ELR (cell line): ENCODE measurements at places on chromosomes 3 and 15.

GRCh38 chr3:177601152-177601551 is 403.9 kb upstream of the TBL1XR1 start:
- DNase-seq = no peak

DNA sequence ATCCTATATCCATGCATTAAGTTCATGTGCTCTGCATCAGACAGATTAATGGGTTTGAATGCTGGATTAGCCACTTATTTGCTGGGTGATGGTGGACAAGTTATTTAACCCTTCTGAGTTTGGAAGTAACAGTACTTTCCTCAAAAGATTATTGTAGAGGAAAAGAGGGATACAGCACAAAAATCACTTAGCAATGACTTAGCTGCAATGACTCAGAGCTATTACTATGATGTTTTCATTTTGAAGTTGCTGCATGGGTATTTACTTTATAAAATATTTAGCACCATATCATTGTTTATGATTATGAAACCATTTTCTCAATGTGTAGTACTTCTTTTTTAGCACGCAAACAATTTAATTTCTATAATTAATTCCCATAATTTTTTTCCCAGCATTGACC is 248.4 kb downstream of the MYRIP start:
- peak; percentile 17 for DNase-seq

- peak; percentile 22 for DNase-seq
Measured at GRCh38 chr3:99578339-99578970, 59.9 kb upstream of the COL8A1 start.

- no peak for DNase-seq
Measured at GRCh38 chr3:113560271-113560670, 27.9 kb downstream of the SIDT1 start.

DNA sequence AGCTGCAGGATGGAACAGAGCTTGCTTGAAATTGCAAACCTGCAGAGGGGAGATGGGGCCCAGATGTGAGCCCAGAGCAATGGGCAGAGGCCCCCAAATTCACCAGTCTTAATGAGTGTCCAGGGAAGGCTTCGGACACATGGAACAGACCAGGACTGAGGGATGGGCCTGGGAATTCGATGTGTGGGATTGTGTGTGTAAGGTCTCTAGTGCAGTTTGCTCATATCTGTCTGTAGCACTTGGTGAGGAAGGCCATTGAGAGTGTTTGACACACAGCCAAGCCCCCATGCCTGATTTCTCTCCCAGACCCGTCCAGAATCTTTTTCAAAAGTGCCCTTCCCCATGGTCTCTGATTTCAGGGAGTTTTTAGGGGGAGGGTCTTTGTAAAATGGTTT is 17.2 kb downstream of the TEX264 start:
- no peak for DNase-seq

- no peak for DNase-seq
Measured at GRCh38 chr15:39184701-39185390, 396.0 kb upstream of the THBS1 start.

DNA sequence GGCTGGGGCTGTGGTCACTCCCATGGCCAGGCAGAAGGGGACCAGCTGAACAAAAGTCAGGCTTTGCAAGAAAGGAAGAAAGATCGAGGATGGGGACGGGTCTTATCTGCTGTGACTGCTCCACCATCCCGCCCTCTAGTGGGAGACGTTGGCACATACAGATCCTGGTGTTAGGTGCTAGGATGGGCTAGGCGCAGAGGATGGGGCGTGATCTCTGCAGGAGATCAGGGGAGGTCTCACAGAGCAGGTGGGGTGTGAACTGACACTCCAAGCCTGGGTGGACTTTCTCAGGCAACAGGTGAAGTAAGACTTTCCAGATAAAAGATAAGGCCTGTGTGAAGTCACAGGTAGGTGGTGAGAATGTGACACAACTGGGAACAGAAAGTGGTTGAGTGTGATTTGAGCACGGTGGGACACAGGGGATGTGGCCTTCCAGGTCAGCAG is 141.9 kb upstream of the SMAD3 start:
- peak; percentile 55 for DNase-seq

- no peak for DNase-seq
Measured at GRCh38 chr15:47908486-47908885, 191.2 kb downstream of the SEMA6D start.

DNA sequence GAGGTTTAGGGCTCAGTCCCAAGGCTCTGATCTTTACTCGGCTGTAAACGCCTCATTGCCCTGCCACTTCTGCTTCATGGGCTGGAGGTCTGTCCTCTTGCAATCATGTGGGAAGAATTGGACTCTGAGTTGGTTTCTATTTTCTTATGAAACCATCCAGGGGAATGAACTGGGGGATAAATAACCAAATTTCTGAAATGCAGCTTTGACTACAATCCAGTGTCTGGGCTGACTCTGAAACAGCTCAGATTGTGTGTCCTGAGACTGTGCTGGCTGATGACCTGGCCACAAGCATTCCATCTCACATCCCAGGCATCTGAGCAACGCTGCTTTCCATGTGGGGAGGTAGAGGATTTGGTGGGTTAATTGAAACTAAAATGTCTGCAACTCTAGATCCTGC is 71.0 kb upstream of the GALNT15 start:
- DNase-seq = peak; percentile 80

DNA sequence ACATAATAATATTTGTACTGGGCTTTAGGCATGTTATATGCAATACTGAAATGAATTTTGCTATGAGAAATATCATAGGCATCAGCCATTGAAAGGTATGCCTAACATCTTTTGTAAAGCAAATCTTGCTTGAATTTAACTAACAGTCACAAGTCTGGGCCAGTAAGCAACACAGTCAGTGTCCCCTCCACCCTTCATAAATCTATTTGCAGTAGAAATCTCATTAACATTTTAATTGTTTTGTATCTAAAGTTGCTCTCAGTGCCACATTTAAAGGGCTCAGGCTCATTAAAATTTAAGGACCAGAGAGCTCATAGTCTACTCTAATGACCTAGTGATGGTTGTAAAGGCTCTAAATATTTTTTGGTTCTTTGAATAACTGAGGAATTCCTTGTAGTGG is 167.2 kb upstream of the GOLIM4 start:
- DNase-seq = no peak

DNA sequence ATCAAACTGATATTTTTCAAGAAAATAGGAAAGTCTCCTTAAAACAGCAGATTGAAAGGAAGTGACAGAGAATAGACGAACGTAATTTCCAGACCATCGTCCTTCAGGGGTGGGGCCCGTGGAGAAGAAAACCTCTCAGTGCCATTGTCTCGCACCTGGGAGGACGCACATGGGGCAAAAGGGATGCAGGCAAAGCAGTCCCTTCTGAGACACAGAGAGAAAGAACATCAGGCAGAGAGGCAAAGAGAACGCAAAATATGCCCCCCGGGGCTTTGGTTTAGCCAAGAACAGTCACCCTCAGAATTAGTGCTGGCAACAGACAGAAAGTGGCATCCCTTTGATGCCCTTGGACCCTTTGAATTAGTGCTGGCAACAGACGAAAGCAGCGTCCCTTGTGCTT is 37.0 kb downstream of the MUC20 start:
- no peak for DNase-seq

- no peak for DNase-seq
Measured at GRCh38 chr3:31572236-31573004, 39.7 kb downstream of the STT3B start.

DNA sequence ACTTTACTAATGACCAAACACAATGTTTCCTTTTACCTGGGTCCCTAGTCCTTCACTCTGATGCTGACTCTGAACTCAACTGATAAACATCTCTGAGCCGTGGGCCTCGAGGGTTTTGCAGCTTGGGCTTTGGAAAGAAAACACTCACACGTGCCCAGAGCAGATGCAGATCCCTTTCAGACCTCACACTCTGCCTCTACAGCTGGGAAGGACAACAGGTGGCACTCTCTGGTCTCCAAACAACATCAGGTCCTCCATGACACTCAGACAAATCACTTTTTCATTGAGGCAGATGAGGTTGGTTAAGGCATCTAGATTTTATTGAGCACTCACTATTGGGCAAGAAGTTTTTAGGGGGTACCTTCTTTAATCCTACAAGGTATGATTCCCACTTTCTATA is 64.7 kb upstream of the NTRK3 start:
- no peak for DNase-seq

DNA sequence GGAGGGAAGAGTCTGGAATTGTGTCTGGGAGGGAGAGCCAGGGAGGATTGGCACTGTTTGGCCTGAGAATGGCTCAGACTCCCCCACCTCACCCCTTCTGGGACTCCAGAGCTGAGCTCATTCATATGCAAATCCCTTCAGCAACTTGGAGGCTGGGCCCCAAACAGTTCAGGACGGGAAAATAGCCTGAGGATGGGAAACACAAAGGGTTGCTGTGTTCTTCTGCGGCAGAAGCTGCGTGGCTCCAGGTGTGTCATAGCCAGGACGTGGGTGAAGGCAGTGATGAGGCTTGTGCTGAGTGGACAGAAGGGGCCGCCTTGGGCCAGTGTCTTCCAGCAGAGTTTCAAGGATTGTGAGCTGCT is 16.6 kb downstream of the MASP1 start:
- peak; percentile 44 for DNase-seq

DNA sequence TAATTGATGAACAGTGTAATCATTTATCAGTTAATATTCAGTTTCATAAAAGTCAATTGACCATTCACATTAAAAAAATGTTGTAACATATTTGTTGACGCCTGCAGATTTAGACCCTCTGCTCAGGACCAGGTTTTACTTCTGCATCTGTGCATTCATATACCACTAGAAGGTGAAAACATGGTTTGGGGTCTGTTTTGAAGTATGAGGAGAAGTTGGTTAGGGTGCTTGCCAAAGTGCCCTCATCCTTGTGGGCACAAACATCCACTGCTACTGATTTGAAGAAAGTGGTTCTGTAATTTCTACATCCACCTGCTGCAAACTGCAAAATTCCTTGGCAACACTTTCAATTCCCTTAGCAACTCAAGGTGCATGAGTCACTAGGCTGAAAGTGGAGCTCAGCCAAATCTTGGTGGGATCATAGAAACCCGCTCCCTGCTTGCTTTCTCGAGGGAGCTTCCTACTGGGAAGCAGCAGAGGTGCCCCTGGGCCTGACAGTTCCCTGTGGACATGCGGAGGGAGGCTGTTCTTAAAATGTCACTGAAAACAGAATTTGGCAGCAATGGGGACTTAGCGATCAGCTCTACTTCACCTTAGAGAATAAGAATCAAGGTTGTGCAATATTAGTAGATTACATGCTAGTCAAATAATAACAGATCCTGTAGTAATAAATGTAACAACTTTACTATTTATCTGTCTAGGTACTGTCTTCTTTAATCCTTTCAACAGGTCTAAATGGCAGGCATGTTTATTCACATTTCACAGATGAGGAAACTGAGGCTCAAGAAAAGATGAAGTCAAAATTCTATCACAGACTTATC is 301.0 kb upstream of the TBL1XR1 start:
- DNase-seq = no peak

DNA sequence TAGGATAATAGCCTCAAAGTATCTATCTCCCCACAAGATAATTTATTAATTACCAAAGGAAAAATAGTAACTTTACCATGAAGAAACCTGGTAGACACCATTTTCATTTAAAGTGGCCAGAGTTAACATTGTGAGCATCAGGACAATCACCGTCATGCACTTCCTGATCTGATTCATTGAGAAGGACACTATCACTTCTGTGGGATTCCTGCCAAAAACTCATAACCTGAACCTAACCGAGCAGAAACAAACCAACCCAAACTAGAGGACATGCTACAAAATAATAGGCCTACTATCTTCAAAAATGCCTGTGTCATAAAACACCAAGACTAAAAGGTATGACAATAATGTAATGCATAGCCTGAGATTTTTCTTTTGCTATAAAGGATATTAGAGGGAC is 39.0 kb downstream of the FSIP1 start:
- peak; percentile 20 for DNase-seq

DNA sequence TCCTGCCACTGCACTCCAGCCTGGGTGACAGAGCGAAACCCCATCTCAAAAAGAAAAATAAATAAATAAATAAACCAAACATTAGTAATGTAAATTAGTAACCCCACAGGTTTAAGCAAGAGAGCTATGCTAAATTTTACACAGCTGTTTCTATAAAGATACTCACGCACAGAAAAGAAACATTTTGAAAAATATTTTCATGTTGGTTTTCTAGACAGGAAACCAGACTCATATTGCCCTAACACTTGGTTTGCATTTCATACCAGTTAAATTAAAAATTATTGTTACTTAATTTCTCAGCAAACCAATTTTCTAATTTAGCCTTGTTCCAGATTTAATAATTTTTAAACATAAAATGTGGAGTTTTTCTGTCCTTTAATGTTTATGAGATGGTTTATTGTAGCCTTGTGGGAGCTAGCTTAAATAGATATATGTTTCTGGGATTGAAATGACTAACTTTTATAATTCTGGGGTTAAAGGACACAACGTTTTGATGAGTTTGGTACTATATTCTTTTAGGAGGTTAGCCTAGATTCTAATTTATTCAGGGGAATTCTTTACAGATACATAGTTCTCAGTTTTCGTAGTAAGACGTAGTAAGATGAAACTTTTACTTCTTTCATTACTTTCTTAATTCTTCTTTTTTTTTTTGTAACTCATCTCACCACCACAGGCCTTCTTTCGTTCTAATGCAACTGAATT is 42.6 kb upstream of the SLC4A7 start:
- DNase-seq = no peak

DNA sequence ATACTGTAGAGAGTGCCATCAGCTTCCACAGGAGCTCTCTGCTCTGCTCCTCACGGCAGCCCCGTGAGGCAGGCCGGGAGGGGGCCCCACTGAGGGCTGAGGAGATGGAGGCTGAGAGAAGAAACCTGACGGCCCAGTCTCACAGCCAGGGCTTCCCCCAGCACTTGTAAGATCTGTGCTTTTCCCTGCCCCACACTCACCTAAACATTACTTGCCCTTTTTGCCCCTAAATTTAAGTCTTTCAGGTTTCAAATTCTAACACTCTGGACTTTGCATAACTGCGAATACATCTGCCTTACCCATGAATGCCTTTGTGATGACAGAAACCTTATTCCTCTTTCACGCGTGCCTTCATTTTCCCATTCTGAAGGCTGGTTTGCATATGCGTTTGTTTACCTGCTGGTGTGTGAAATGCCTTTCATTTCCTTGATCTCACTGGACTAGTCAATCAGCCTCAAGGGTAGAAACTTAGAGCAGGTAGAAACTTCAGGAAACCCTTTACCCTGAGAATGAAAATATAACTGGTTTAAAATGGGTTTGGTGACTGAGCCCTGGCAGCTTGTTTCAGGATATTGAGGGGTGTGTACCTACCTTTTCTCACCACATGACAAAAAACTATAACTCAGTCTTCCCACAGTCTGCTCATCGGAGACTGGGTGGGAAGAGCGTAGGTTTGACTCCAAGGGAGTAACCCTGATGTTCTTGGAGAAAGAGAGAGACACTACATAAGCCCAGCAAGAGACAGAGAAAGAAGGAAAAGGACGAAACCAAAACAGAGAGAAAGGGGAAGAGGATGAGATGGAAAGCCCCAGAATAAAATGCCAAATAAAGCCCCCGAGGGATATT is 20.1 kb downstream of the SLC12A8 start:
- DNase-seq = no peak

DNA sequence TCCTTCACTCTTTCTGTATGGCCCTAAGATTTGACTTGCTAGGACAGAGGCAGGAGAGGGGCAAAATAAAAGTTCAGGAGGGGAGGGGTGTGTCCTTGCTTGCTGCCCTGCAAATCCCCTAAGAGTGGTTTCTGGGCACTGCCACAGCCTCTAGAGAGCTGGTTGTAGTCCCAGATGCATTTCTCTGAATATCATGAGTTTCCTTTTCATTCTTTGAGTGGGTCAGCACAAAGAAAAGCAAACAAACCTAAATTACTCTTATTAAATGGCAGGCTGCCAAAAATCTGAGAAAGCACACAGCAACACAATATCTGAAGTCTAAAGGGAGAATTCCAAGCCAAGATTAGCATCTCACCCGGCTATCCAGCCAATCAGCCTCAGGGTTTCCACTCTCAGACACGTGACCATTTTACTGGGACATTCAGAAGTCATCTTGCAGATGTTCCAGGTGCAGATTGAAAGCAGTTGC is 919.3 kb downstream of the TUSC7 start:
- DNase-seq = peak; percentile 62
